GM23248 (cell line): ENCODE measurements at places on chromosomes 7 and 10. TPM values are rescaled to one million over a fixed set of nuclear protein-coding genes. Genes with fewer than 3 reads are reported as not detected.
A peak's percentile ranks its signal among the peaks of the same experiment; 100 is the strongest.

ACTR3C gene
- not detected in 2 replicates for polyA plus RNA-seq

SSBP1 gene
- polyA plus RNA-seq = 267 and 278 TPM in 2 replicates

DNA sequence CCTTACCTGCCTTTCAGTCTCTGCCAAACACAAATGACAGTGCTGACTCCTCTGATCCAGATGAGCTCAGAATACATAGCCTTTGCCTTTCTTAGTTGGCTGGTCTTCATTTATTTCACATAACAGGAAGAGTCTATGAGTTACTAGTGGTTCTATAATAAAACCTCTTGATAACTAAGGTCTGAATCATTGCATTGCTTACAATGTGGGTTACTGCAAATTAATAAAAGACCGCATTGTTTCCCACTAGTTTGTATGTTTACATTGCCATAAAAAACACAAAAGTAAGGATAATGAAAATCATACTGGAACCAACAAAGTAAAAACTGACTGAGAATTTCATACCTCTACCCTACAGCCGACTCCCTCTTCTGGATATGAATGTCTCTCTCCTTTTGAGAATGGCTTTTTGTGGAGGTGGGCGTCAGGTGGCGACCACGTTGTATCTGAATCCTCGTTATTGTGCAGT, 62.0 kb upstream of the AKR1E2 start:
- peak overlapping the region; percentile 85 for H3K27ac ChIP-seq
- no peaks in the 10 kb centered on the region for H3K27me3 ChIP-seq
- peaks cover 69% of the 10 kb centered on the region for H3K4me1 ChIP-seq
- H3K4me3 ChIP-seq = peak overlapping the region; percentile 69

GRCh38 chr10:110655320-110655719, 11.2 kb downstream of the RBM20 start:
- no peak for DNase-seq
- H3K4me1 ChIP-seq = peaks cover 6% of the 10 kb centered on the region; the same call in 1 of the 2 replicates
- H3K27ac ChIP-seq = no peak overlapping the region
- H3K36me3 ChIP-seq = no peaks in the 10 kb centered on the region
- no peaks in the 10 kb centered on the region for H3K27me3 ChIP-seq

- H3K27ac ChIP-seq = no peak overlapping the region
- H3K36me3 ChIP-seq = peaks cover 12% of the 10 kb centered on the region
- peaks cover 8% of the 10 kb centered on the region for H3K4me1 ChIP-seq
- no peak overlapping the region for H3K4me3 ChIP-seq
Measured at GRCh38 chr7:50703654-50704053, 79.0 kb downstream of the GRB10 start.

DNA sequence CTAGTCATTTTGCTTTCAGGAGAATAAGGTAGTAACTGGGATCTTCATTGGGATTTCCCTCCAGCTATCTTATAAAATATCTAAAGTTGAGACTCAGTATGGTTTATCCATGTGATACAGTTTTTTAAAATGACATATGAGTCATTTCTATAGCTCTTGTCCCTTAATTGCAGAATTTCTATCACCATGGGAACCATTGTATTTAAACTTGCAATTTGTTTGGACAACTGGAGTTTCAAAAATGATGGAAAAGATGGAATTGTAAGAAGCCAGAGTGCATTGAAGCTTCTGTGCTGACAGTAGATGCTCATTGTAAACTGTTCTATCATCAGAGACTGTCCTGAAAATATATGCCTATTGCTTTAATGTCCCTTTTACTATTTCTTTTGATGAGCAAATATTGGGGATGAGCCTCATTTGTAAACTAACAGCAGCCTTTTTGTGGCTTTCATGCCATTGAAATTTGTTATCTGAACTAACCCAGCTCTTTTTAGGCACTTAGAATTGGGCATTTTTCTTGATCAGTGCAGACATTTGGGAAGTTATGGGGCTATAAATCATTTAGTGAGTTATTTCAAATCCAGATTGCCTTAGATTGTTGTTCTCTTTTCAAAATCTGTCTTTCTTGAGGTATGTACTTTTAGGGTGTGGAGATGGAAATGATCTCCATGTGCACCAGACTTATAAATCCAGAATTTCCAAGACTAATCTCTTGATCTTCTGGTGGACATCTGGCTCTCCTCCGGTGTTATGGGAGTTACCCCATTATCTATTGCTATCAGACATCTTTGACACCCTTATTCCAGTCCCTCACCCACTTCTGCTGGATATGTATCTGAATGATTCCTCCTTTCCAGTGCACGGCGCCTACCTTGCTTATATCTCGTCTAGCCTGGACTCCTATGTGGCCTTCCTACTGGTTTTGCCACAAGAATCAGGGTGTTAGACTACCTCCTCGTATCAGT, 159.0 kb downstream of the SND1 start:
- peaks cover 27% of the 10 kb centered on the region for H3K4me1 ChIP-seq
- no peak overlapping the region for H3K27ac ChIP-seq
- DNase-seq = peak; percentile 22
- H3K4me3 ChIP-seq = no peak overlapping the region
- H3K27me3 ChIP-seq = no peaks in the 10 kb centered on the region

DNA sequence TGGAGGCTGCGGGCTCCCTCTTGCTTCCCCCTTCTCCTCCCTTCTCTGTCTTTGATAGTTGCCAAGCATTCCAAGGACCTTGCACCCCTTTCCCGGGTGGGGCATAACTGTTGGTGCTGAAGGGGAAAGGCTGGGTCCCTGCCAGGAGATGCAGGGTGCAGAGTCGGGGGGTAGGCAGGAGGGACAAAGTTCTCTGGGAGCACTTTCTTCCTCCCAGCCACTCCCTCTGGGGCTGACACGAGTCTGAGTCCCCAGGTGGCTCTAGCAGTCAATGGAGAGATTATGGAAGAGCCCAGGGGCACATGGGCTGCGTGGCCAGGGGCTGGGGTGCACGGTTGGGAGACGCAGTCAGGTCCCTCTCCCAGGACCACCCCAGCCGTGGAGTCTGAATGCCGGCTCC, 2.1 kb downstream of the CLDN15 start:
- H3K27me3 ChIP-seq = no peaks in the 10 kb centered on the region
- no peaks in the 10 kb centered on the region for H3K36me3 ChIP-seq
- no peak overlapping the region for H3K27ac ChIP-seq
- DNase-seq = no peak
